T-helper 2 cell treated with Interferon-gamma antibody and Interleukin-4, amounts not matched to agents 5 μg/mL and 100 μg/mL, for 36 hours (primary cell): ENCODE measurements at places on chromosomes 2 and 18.
A peak's percentile ranks its signal among the peaks of the same experiment; 100 is the strongest.

- no peak overlapping the region for H3K27ac ChIP-seq
- H3K27me3 ChIP-seq, result no peaks in the 10 kb centered on the region
- no peak overlapping the region for H3K4me3 ChIP-seq
- no peaks in the 10 kb centered on the region for H3K4me1 ChIP-seq
- H3K36me3 ChIP-seq, result no peaks in the 10 kb centered on the region
- no peak for DNase-seq
These were observed 67.8 kb downstream of the TMEFF2 start for GRCh38 chr2:192126912-192127311.

DNA sequence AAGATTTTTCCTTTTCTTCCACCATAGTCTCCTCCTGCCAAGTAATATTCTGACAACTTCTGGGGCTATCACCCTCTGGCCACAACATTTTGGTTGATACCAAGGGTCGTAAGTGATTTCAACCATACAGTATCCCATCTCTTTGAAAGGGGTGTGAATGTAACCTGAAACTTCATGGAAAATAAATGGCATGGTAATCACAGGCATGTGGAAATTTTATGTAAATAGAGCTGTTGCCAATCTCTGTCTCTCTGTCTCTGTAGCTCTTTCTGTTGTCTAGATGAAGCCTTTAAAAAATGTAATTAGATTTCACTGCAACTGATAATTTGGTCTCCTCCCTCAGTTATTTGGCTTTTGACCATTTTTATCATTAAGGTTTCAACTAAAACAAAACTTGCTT, 125.6 kb upstream of the RPRM start:
- H3K27me3 ChIP-seq, result no peaks in the 10 kb centered on the region
- no peak overlapping the region for H3K27ac ChIP-seq
- H3K36me3 ChIP-seq, result no peaks in the 10 kb centered on the region
- no peaks in the 10 kb centered on the region for H3K4me1 ChIP-seq

- H3K4me3 ChIP-seq, result peak overlapping the region; percentile 76
- peaks cover 31% of the 10 kb centered on the region for H3K4me1 ChIP-seq
- H3K27me3 ChIP-seq, result peaks cover 83% of the 10 kb centered on the region
- H3K36me3 ChIP-seq, result no peaks in the 10 kb centered on the region
- H3K27ac ChIP-seq, result no peak overlapping the region
These were observed 4.3 kb downstream of the RAX start for GRCh38 chr18:59268721-59269562.

DNA sequence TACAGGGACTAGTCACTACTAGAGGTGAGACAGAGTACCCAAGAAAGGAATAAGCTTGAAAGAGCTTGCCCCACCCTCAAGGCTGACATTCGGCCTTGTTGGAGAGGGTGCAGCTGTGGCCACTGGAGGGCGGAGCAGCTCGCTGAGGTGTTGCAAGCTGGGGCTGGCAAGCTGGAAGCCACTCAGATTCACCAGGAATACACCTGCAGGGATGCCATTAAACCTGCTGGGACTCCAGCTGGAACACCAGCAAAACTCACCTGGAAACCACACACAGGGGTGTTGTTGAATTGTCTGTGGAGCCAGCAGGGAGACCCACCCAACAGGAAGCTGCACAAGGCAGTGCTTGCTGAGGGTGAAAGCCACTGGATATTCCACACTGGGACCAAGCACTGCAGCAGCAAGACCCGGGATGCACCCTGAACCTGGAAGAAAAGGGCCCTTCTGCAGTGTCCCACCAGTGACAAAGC, 26.1 kb downstream of the KCTD18 start:
- H3K27me3 ChIP-seq, result no peaks in the 10 kb centered on the region
- no peak overlapping the region for H3K27ac ChIP-seq

- no peak for DNase-seq
- H3K4me3 ChIP-seq, result no peak overlapping the region
These were observed 8.1 kb downstream of the ASIC4 start for GRCh38 chr2:219522111-219523030.

- no peak for DNase-seq
- no peaks in the 10 kb centered on the region for H3K4me1 ChIP-seq
- H3K27me3 ChIP-seq, result no peaks in the 10 kb centered on the region
- H3K4me3 ChIP-seq, result no peak overlapping the region
- no peaks in the 10 kb centered on the region for H3K36me3 ChIP-seq
These were observed 476.6 kb downstream of the CNTNAP5 start for GRCh38 chr2:124501575-124502152.

- H3K27ac ChIP-seq, result peak overlapping the region; percentile 11
- no peaks in the 10 kb centered on the region for H3K36me3 ChIP-seq
- peak; percentile 84 for DNase-seq
- H3K4me3 ChIP-seq, result no peak overlapping the region
These were observed 264.2 kb upstream of the EPAS1 start for GRCh38 chr2:46032996-46033395.

DNA sequence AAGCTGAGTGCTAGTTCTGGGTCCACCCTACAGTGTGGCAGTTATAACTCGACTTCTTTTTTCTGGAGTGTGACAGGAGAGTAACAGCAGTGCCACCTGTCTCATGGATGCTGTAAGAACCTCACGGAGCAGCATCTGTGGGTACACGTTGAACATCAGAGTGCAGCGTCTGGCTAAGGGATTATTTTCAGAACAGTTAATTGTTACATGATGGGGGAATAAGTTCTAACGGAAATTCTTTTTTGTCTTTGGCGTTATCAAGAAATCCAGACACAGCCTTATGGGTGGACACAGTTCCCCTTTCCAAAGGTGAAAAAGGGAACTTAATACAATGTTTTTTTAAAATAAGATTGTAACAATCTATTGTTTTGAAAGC, 28.3 kb upstream of the TOGARAM2 start:
- H3K27ac ChIP-seq, result no peak overlapping the region
- H3K36me3 ChIP-seq, result peaks cover 18% of the 10 kb centered on the region
- H3K4me1 ChIP-seq, result peaks cover 6% of the 10 kb centered on the region
- DNase-seq, result no peak
- no peak overlapping the region for H3K4me3 ChIP-seq

DNA sequence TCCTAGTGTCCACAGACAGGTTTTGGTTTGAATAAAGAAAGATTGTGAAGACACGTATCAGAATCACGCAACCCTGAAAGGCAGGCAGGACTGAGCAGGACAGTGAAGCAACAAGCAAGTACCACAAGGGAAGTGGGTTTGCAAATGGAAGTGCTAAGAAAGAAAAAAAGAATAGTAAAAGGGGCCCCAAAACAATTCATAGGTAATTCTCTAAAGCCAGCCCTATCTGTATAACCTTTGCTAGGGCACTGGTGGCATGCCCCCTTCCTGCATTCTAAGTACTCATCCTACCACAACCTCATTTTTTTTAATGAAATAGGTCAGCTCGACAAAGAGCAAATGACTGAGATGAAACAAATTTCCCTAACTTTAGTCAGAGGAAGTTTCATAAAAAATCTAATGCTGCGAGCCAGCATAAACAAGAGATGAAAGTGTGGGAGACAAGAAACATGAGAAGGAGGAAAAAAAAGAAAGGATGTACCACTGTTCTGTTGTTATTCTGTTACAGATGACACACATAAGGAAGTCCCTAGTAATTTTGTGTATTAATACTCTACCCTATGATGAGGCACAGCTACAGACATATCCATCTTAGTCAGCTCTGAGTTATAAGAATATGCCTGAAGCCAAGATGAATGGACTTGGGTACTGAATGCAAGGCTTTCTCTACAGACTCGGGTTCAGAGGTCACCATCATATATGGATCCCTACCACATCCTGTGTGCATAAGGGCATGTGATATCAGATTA, 32.2 kb downstream of the IKZF2 start:
- peaks cover 44% of the 10 kb centered on the region for H3K4me1 ChIP-seq
- peaks cover 1% of the 10 kb centered on the region for H3K36me3 ChIP-seq
- peak; percentile 52 for DNase-seq
- H3K27me3 ChIP-seq, result peaks cover 9% of the 10 kb centered on the region
- peak overlapping the region; percentile 90 for H3K27ac ChIP-seq

GRCh38 chr2:237704501-237705434, 77.4 kb downstream of the LRRFIP1 start:
- H3K27me3 ChIP-seq, result no peaks in the 10 kb centered on the region
- H3K36me3 ChIP-seq, result peaks cover 35% of the 10 kb centered on the region

DNA sequence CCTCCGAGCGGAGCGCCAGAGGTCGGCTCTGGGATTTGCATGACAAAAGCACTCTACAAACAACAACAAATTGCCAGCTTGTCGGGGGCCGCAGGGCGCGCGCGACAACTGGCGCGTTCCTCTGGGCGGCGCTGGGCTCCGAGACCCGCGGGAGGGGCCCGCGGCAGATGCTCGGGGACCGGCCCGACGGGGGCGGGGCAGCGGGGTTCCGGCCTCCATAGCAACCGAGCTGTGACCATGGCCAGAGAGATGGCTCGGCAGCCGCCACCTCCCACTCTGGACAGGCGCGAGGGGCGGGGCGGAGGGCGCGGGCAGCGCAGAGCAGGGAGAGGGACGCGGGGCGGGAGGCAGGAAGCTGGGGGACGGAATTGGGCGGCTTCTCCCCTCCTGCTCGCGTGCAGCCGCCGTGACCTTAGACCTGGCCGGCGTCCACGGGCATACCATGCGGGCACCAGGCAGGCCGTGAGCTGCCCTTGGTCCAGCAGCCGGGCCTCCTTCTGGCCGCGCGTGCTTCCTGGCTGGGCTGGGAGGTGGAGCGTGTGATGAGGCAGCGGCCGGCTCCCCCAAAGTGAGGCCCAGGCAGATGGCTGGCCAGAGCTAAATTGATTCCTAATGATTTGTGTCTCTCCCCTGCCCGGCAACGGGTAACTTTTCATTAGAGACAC, 171.5 kb downstream of the CELF4 start:
- no peak overlapping the region for H3K4me3 ChIP-seq
- no peaks in the 10 kb centered on the region for H3K4me1 ChIP-seq
- H3K27ac ChIP-seq, result no peak overlapping the region
- H3K36me3 ChIP-seq, result no peaks in the 10 kb centered on the region
- H3K27me3 ChIP-seq, result peaks cover 23% of the 10 kb centered on the region
- no peak for DNase-seq

- H3K4me3 ChIP-seq, result peak overlapping the region; percentile 88
- H3K27ac ChIP-seq, result peak overlapping the region; percentile 92
- no peak for DNase-seq
- H3K4me1 ChIP-seq, result peaks cover 24% of the 10 kb centered on the region
These were observed 590 bp downstream of the EIF2B4 start for GRCh38 chr2:27369471-27370025.

GRCh38 chr2:35821675-35822074, 533.9 kb upstream of the CRIM1 start:
- no peaks in the 10 kb centered on the region for H3K27me3 ChIP-seq
- H3K36me3 ChIP-seq, result no peaks in the 10 kb centered on the region
- H3K4me1 ChIP-seq, result no peaks in the 10 kb centered on the region
- no peak overlapping the region for H3K27ac ChIP-seq

GRCh38 chr2:230537531-230537976, 121.6 kb downstream of the SP100 start:
- peaks cover 38% of the 10 kb centered on the region for H3K4me1 ChIP-seq
- H3K4me3 ChIP-seq, result no peak overlapping the region
- no peak overlapping the region for H3K27ac ChIP-seq
- H3K27me3 ChIP-seq, result no peaks in the 10 kb centered on the region
- H3K36me3 ChIP-seq, result peaks cover 54% of the 10 kb centered on the region
- DNase-seq, result peak; percentile 57

DNA sequence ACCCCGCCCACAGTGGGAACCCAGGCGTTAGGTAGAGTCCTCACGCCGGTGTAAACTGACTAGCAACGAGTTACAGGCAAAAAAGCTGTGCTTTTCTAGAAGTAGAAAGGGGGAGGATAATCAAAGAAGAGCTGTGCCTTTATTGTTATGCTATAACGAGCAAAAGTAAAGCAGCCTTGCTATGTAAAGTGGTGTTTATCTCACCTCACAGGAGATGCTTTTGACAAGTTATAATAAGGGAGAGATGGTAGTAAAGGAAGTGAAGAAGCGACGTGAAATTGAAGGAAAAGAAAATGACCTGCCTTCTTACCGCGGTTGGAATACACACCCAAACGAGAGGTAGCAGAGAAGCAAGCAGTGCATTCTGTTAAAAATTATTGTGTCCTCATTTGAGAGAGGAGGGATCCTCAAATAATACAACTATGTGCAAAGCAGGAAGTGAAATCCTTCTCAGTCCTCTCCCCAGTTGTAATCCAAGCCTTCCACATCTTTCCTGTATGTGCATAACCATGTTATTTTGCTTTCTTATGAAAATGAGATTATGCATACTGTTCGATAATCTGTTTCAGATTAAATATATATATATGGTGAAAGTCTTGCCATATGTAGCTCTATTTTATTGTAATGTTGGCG, 962 bp downstream of the TANK start:
- peaks cover 50% of the 10 kb centered on the region for H3K36me3 ChIP-seq
- no peaks in the 10 kb centered on the region for H3K27me3 ChIP-seq
- peak overlapping the region; percentile 95 for H3K4me3 ChIP-seq
- peaks cover 49% of the 10 kb centered on the region for H3K4me1 ChIP-seq
- no peak for DNase-seq
- H3K27ac ChIP-seq, result peak overlapping the region; percentile 99

GRCh38 chr2:60822987-60823386, 58.4 kb upstream of the REL start:
- H3K36me3 ChIP-seq, result peaks cover 2% of the 10 kb centered on the region
- DNase-seq, result no peak
- H3K27ac ChIP-seq, result no peak overlapping the region

GRCh38 chr18:7608781-7609201, 41.7 kb downstream of the PTPRM start:
- H3K27ac ChIP-seq, result no peak overlapping the region
- no peaks in the 10 kb centered on the region for H3K27me3 ChIP-seq
- H3K4me3 ChIP-seq, result no peak overlapping the region
- no peaks in the 10 kb centered on the region for H3K4me1 ChIP-seq
- no peaks in the 10 kb centered on the region for H3K36me3 ChIP-seq

DNA sequence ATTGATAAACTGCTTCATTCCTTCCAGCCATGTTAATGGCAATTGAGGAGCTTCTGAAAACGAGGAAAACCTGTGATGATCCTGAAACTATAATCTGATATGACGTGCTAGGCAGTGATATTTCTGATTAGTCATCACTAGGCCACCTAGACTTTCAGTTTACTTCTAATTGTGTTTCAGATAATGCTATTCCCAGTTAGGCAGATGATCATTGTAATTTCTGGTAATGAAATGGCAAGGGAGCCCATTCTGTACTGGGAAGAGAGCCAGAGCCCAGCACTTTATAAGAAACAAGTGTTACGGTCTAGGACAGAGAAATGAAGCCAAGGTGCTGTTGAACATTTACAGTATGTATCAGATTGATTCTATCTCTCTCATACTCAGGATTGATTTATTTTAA, 106.2 kb downstream of the CPO start:
- H3K27me3 ChIP-seq, result peaks cover 6% of the 10 kb centered on the region
- DNase-seq, result no peak
- no peak overlapping the region for H3K27ac ChIP-seq
- H3K4me1 ChIP-seq, result peaks cover 11% of the 10 kb centered on the region
